ENCODE measurements at places on chromosomes 16 and 17.

GRCh38 chr16:3149630-3150345 lies 15.0 kb downstream of the ZNF213 start:
- DNase-seq = peak; percentile 82

DNA sequence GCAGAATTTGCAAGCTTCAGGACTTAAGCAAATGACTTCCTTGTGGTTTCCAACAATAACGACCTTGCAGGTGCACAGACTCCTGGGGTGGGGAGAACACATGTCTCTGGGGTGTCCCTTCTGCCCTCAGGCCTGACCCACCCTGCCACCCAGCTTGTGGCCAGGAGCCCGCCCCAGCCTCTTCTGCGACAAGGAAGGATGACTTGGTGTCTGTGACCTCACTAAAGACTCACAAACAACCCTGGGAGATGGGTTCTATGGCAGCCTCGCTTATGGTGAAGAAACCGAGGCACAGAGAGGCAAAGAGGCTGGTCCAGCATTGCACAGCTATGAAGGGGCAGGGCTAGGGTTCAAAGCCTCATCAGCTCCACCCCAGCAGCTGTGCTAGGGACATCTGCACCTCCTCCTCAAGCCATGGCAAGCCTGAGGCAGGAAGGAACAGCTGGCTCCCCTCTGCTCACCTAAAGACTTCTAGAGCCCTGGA lies 2.6 kb downstream of the ATP2A3 start:
- DNase-seq = no peak

DNA sequence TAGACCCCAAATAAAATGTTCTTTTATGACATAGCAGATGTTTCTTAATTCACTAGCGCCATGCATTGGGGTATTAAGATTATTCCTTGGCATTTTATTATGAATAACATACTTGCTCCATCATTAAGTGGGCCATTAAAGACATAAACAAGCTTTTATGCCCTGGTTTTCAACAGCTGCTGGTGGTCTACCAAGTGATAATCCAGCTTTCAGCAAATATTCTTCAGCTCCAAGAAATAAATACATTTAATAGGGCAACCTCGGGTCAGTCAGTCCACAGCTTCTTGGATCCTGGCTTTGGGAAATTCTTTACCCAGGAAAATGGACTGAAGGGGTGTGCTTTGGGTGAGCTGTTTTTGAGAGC lies 217.3 kb upstream of the IRX3 start:
- DNase-seq = no peak

- DNase-seq = no peak
Measured at GRCh38 chr16:761625-762513, 1.3 kb downstream of the MSLN start.

- no peak for DNase-seq
Measured at GRCh38 chr16:242281-242680, 7.7 kb downstream of the FAM234A start.

DNA sequence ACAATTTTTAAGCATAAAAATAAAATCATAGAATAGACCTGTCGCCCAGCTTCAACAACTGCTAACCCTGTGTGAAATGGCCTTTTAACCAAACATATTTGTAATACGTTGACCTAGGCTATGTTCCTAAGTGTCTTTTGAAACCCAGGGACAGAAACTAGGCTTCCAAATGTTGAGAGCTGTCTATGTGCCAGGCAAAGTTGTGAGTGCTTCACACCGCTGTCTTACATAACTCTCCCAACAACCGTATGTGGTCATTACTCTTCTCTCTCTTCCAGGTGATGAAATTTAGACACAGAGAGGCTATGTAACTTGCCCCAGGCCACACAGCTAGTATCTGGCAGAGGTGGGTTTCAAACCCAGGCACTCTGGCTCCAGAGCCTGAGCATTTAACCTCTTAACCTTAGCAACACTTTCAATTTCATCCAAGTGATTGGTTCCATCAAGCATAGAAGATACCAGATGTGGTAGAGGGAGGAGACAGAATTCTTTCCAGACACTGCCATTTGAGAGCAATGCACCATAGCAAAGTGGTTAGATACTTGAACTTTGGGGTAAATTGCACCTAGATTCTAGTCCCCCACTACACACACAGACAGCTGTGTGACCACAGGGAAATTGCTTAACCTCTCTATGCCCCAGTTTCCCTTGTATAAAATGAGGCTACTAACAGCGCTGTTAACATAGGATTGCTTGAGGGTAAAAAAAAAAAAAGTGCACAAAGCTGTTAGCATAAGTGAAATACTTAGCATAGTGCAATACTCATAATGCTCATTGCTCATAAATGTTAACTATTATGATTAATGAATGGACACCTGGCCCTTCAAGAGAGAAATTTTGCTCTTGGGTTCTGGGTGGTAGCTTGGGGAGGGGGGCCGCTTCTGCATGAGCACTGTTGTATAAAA lies 160.6 kb downstream of the IRX3 start:
- no peak for DNase-seq

GRCh38 chr17:10516065-10516464 lies 2.3 kb downstream of the MYH1 start:
- DNase-seq = no peak

- no peak for DNase-seq
Measured at GRCh38 chr16:85477801-85478363, 135.2 kb upstream of the GSE1 start.

GRCh38 chr16:89344846-89345611 lies 127.5 kb downstream of the ZNF778 start:
- DNase-seq = no peak

- peak; percentile 71 for DNase-seq
Measured at GRCh38 chr17:67245694-67246402, 852 bp upstream of the HELZ start.

DNA sequence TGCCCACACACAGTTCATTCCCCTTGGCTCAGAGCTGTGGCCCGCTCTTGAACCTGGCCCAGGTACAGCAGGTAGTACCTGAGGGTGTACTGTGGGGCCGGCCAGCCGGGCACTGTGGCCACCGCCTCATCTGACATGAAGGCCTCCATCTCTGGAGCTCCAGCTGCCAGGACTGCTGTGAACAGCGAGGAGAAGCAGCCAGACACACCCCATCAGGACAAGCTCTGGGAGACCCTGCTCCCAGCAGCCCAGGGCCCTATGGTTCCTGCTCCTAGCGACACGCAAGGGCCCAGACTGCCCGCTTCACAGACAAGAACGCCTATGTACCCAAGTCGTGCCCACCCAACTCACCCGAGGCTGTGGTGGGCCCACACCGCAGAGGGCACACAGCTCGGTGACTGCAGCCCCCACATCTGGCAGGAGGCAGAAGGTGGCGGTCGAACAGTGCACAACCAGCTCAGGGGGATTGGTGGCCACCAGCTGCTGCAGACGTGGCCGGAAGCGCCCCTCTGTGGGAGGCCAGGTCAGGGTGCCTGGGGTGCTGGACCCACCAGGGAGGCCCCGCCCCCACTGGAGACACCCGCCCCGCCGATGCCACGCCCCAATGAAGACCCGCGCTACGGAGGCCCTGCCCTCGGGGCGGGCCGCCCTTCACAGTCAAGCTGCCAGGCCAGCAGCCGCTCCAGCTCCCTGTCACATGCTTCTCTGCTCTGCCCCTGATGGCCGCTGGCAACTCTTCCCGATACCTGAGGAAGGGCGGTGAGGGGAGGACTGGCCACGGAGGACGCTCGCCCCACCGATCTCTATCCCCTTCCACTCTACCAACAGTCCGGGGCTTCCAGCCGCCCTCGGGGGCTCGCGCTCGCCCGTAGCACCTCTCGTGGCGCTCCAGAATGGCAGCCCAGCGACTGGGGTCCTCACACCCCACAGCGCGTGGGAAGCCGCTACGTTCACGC lies 1.1 kb upstream of the STUB1 start:
- peak; percentile 84 for DNase-seq

- DNase-seq = no peak
Measured at GRCh38 chr16:21260870-21261791, 17.0 kb downstream of the CRYM start.

- no peak for DNase-seq
Measured at GRCh38 chr16:30786115-30786935, 680 bp downstream of the ZNF629 start.

- DNase-seq = no peak
Measured at GRCh38 chr17:1022278-1023024, 25.5 kb downstream of the TIMM22 start.

DNA sequence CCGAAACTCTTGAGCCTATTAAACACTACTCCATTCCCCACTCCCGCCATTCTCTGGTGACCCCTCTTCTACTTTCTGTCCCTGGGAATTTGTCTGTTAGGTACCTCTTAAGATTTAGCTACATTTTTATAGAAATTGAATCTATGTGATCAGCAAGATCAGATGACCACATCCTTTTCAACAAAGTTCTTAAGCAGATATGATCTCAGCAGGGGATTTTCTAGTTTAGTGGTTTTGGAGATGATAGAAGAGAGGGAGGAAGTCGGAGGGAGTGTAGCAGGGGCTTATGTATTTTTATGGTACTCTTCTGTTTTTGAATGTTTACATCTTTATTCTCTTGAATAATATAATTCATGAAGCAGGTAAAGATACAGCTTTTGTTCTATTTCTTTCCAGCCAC lies 40.8 kb downstream of the RPA1 start:
- no peak for DNase-seq

DNA sequence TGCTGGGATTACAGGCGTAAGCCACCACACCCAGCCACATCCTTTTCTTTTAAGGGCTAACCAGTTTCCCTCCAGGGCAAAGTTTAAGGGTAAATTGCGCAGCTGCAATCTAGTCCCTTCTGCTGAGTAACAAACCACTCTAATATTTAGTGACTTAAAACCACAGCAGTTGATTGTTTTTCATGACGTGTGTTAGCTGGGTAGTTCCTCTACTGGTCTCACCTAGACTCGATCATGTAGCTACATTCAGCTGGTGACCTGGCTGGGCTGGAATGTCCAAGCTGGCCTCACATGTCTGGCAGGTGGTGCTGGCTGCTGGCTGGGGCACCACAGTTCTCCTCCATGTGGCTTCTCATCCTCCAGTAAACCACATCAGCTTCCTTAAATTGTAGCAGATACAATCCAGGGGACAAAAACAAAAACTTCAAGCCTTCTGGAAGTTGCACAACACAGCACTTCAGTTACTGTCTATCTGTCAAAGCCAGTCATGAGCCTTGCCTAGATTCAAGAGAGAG lies 75.5 kb downstream of the GPRC5B start:
- no peak for DNase-seq

- no peak for DNase-seq
Measured at GRCh38 chr17:70310221-70310672, 140.9 kb downstream of the KCNJ2 start.

DNA sequence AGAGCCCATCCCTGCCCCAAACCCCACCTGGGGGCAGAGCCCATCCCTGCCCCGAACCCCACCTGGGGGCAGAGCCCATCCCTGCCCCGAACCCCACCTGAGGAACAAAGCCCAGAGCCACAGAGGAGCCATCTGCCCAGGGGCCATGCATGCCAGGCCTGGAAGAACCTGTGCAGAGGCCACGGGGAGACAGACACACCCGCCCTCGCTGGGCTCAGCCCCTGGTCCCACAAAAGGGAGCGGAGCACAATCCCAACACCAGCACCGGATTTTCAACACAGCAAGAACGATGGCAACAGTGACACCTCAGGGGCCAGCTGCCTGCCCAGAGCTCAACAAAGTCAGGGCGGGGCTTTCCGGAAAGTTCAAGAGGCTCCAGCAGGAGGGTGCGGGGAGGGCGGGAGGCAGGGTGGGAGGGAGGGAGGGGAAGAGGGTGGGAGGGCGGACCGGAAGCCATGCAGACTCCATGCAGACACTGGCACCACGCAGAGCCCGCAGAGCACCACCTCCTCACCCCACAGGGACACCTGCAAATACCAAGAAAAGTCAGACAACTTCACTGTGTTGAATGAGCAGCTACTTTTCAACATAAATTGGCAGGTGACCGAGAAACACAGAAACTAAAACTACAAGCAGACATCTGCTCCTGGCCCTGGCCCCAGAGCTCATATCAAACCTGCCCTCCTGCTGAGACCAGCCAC lies 27.9 kb upstream of the C16orf95 start:
- no peak for DNase-seq

GRCh38 chr16:19173649-19174383 lies 5.8 kb downstream of the SYT17 start:
- DNase-seq = no peak

GRCh38 chr16:66269617-66270332 lies 96.7 kb upstream of the CDH5 start:
- DNase-seq = peak; percentile 23

GRCh38 chr17:81713004-81713555 lies 996 bp downstream of the SLC25A10 start:
- no peak for DNase-seq

DNA sequence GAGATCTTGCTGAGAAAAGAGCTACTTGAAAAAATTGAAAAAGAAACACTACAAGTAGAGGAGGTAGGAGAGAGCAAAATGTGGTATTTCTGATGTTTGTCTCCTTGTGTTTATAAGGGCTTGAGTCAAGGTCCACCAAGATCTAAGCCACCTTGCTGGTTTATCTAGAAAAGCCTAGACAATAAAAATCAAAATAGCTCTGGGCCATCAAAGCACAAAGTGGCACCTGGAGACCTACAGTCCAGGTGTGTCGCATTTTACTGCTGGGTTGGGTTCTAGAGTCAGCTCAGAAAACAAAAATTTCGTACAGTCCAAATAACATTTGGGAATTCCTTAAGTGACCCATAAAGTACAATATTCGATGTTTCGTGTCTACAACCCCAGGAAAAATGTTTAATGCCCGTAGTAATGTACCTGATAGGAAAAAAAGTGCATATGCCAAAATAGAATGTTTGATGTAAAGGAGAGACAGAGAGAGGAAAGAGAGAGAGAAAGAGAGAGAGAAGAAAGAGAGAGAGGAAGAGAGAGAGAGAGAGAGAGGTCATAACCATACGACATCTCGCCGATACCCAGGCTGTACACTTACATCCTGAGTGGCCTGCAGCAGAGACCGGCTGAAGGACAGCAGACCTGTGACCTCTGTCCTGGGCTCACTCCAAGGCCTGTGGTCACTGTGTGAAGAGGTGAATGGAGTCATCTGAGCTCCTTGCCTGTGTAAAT lies 27.1 kb downstream of the PRSS54 start:
- no peak for DNase-seq

DNA sequence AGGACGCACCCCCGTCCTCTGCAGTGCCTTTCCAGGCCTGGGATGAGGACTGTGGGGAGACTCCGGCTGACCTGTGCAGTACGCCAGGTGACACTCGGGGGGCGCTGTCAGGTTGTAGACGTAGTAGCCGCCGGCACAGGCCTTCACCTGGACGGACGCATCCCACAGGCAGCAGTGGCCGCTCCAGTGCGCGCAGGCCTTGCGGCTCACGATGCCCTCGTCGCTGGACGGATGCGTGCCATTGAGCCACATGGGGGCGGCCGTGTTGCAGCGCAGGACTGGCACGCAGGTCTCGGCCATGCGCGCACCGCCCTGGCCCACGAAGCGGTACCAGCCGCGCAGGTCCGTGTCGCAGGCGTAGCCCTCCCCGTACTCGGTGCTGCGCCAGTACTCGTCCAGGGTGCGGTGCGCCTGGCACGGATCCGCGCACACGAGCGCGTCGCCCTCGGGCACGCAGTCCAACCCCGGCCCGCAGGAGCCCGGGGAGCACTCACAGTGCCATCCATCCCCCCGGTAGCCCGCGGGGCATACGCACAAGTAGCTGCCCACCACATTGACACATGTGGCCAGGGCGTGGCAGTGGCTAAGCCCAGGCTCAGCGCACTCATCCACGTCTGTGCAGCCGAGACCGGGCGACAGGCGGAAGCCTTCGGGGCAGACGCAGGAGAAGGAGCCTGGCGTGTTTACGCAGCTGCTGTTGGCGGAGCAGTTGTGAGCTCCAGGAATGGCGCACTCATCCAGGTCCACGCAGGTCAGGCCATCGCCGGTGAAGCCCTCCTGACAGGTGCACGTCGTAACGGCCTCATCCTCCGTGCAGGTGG lies 3.9 kb downstream of the UMOD start:
- no peak for DNase-seq

- no peak for DNase-seq
Measured at GRCh38 chr17:8806253-8806925, 7.2 kb upstream of the MFSD6L start.
